ENCODE measurements at places on chromosomes 4 and X.

DNA sequence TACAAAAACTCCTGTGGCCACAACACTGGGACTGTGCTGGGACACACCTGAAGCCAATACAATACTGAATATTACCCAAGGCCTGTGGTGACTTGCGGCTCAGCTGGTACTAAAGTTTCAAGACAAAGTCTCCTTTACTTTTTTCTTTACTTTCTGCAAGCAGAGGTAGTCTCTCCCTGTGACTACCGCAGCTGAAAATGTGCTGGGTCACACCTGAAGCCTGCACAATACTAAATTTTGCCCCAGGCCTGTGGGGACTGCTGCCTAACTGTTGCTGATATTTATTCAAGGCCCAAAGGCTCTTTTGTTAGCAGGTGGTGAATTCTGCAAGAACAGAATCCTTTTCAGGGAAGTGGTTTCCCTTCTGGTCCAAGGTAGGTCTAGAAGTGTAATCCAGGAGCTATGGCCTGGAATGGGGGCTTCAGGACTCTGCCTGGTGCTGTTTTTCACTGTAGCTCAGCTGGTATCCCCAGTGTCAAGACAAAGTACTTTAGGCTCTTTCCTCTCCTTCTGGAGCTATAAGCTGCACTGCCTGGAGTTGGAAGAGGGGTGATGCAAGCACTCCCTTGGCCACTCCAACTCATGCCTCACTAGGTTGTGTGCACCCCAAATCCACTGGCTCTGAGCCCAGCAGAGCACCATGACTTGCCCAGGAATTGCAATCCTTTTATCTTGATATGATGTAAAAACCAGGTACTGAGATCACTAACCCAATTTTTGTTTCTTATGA is 489.4 kb downstream of the TECRL start:
- DNase-seq: no peak

- DNase-seq: no peak
Observed at GRCh38 chr4:102641793-102642192, 119.0 kb downstream of the MANBA start.

- DNase-seq: no peak
Observed at GRCh38 chr4:132417220-132417619, 731.9 kb upstream of the PCDH10 start.

- DNase-seq: no peak
Observed at GRCh38 chr4:143559757-143560147, 46.2 kb downstream of the SMARCA5 start.

GRCh38 chrX:139199933-139200332 is 330.6 kb upstream of the F9 start:
- no peak for DNase-seq

GRCh38 chr4:27270435-27270834 is 409.8 kb downstream of the STIM2 start:
- no peak for DNase-seq

GRCh38 chrX:101415180-101416145 is 7.4 kb downstream of the HNRNPH2 start:
- DNase-seq: no peak

- DNase-seq: no peak
Observed at GRCh38 chrX:100698551-100698950, 33.4 kb downstream of the SYTL4 start.

DNA sequence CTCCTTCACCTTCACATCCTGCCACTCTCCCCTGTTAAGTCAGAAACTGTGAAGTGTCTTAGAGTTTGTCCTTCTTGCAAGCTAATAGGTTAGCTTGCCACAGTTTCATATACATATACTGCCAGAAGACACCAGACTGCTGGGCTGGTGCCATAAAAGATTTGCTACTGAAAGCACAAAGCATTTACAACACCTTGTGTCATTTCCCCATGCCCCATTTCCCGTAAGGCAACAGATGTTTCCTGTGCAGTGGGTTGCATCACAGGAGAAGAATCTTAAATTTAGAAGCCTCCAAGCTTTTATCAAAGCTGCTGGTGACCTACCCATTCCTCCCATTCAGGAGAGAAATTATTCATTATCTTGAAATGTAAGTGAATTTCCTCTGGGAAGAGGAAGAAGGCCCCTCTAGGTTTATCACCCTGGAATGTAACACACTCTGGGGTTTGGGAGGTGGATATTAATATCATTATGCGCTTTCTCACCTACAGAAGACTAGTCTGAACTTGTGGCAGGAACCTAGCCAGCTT is 34.5 kb upstream of the RAB33B start:
- DNase-seq: peak; percentile 46

DNA sequence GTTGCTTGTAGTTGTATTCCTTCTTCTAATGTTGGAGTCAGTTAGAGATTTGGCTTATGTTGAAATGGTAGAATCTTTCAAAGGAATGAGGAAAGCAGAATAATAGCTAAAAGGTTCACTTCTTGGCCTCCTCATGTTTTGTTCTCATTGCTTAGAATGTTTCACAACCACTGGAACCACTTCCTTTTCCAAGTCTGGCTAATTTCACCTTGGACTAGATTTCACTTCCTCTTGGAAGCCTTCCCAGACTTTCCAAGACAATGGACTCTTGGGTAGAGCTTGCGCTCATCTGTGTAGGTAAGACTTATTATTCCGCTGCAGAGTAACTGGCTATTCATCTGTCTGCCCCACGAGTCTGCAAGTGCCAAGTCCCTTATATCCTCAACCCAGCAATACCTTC is 8.3 kb downstream of the SPATA18 start:
- peak; percentile 39 for DNase-seq

GRCh38 chr4:56511098-56511497 is 5.5 kb downstream of the ARL9 start:
- DNase-seq: peak; percentile 31

DNA sequence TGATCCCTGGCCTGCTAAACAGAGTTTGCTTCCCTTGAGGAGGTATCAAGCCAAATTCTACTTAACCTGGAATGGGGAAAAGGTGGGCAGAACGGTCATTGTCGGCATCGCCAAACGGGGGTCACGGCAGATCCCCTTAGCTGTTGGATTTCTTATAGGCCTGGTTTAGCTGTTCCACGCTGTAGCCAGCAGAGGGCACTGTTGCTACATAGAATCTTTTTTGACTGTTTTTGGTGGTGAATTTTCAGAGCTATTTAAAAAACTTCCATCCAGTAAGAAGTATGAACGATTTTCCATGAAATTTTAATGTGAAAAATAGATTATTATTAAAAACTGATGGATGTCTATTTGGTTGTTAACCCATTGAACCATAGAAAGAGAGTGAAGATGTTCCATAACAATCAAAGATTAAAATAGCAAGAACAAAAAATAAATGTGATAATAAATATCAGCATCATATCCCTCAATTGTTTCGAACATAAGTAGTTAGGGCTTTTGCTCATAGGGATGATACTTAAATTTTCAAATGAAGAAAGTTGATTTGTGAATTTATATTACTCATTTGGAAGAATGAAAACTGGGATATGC is 56.6 kb downstream of the LINC00632 start:
- DNase-seq: peak; percentile 66

DNA sequence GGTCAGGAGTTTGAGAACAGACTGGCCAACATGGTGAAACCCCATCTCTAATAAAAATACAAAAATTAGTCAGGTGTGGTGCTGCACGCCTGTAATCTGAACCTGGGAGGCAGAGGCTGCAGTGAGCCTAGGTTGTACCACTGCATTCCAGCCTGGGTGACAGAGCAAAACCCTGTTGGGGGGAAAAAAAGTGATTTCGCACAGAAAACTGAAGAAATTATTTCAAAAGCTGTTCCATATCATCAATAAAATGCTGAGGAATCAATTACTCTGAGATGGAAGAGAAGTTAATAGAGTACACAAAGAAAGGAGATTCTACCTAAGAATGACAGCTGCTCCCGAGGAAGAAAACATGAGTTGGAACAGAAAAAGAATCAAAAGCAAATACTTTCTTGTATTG is 95.9 kb downstream of the PDGFC start:
- DNase-seq: no peak

- DNase-seq: no peak
Observed at GRCh38 chr4:77636902-77637301, 31.3 kb downstream of the CXCL13 start.

DNA sequence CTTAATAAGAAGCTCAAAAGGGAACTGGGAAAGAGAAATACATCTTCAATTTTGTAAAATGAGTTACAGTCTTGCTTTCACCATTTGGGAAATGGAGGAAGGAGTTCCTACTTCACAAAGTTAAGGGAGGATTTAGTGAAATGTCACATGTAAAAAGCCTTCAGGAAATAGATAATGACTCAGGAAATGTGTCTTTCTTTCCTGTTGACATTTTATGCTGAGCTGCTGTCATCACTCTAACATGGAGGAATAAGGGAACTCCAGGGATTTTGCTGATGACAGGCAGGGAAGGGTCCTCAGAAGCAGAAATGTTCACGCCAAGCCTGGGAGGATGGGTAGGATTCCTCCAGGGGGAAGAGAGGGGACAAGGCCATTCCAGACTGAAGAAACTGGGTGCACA is 251.1 kb downstream of the USP46 start:
- DNase-seq: no peak

DNA sequence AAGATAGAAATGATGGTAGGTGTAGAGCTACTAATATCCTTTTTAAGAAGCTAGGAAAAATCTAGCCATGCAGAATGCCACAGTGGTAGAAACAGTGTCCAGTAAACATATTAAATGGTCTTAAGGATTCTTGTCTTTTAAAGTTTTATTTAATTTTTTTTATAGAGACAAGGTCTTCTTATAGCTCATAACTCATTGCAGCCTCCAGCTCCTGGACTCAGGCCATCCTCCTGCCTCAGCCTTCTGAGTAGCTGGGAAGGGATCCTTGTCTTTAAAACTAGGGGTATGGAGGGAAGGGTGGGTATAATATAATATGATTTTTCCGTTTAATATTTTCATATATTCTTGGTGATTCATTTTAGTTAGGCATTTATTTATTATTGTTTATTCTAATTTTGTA is 3.8 kb downstream of the TMEM165 start:
- DNase-seq: no peak

DNA sequence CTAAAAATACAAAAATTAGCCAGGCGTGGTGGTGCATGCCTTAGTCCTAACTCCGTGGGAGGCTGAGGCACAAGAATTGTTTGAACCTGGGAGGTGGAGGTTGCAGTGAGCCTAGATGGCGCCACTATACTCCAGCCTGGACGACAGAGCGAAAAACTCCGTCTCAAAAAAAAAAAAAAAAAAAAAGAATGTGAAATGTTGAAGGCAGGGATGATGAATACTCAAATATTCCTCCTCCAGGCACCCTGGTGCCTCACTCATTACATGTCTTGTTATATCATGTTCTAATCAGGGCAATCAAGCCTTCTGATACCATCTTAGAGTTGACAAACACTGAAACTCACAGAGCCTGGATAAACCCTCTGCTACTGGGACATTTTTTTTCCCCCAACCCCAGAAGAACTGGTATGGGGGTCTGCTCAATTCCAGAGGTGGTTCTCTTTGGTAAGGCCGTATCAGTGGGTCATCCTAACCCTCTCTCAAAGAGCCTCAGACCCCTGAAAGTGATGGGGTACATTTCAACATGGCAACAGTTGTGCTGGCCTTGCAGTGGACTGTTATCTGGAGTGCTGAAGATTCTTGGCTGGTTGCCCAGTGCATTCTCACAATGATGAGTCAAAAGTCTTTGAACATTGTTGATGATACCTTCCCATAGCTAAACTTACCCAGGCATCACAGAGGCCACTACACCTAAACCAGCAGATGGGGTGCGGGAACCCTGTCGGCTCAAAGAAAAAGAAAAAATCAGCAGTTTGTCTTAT is 2.4 kb upstream of the SH3KBP1 start:
- DNase-seq: no peak

DNA sequence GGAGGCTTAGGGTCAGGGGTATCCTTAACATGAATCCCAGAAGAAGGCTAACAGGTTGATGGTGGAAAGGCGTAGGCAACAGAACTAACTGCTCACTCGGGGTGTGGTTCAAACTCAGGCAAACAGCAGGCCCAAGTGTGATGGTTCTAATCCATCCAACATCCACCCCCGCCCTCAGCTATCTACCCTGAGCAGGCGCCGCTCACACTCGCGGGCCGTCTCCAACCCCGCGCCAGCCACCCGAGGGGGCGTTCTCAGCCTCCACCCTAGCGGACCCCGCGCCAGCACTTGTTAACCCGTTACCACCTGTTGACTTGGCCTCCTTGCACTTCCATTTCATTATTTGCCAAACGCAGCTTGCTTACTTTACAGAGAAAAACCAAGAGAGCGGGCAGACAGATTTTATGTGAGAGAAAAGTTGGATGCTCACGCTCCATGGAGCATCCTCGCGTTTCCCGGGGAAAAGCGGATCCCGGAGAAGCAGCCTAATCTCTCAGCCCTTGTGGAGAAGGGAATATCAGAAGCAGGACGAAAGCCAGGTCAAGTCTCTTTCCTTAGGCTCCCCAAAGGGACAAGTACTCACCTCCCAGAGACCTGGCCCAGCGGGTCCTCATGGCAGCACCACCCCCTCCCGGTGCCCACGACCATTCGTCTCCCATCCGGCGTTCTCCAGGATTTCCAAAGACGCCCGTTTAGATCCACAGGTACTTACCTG is 773 bp downstream of the SNCA start:
- DNase-seq: peak; percentile 20

- peak; percentile 22 for DNase-seq
Observed at GRCh38 chrX:23435575-23435974, 100.9 kb downstream of the PTCHD1 start.

DNA sequence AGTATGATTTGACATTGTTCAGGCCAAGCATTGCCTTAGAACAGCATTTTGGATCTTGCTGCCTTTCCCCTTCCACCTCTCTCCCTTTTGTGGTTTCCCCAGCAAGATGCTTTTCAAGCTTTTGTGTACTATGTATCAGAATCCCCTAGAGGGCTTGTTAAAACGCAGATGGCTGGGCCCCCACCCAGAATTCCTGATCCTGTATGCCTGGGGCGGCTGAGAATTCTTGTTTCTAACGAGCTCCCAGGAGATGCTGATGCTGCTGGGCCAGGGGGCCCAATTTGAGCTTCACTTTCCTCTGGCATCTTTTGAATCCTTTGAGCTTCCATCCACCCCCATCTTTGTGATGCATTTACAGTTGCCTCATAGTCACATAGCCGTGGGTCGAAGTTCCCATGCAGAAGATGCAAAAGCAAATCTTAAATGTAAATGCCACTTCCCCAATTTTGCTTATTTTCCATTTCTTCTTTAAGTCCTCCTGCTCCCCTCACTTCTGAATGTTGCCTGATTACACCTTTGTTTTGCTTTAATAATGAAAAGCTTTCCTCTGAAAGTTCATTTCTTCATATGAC is 18.5 kb downstream of the HCCS start:
- DNase-seq: peak; percentile 40
